Activated CD4-positive, alpha-beta T cell treated with anti-CD3 and anti-CD28 coated beads, Interleukin-2, amount 50 U/mL, for 24 hours (primary cell): ENCODE measurements at places on chromosomes 11 and 22.

GRCh38 chr11:72591785-72592502, 82.3 kb downstream of the PDE2A start:
- DNase-seq: no peak

DNA sequence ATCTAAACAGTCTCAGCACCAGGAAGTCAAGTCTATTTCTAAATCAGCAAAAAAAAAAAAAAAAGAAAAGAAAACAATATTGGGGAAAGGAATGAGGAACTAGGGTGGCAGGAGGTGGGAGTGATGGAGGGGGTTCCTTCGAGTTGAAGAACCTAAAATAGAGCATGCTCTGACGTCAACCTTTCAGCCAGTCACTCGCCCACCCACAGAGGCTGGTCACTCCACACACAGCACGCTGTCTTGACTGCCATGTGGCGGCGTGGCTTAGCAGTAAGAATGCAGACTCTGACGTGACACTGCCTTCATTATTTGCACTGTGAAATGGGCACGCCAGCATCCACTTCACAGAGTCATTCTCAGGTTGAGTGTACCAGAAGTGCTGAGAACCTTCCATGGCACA, 48.3 kb downstream of the LARGE1 start:
- DNase-seq: no peak

DNA sequence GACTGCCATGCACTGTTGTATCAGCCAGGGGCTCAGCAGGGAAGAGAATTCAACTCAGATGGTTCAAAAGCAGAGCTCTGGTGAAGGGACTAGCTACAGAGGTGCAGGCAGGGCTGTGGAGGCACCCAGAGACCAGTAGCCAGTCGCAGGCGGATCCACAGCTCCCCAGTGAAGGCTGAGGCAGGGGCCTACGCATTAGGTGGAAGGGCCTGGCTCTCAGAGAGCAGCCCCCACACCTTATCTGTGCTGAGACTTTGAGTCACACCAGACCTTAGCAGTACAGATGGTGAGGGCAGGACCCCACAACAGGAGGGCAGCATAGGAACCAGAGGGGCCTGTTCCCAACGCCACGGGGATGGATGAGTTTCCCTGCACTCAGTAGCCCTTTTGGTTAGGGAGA, 189.6 kb downstream of the DSCAML1 start:
- no peak for DNase-seq

GRCh38 chr11:14687456-14687855, 43.9 kb downstream of the PDE3B start:
- DNase-seq: no peak

DNA sequence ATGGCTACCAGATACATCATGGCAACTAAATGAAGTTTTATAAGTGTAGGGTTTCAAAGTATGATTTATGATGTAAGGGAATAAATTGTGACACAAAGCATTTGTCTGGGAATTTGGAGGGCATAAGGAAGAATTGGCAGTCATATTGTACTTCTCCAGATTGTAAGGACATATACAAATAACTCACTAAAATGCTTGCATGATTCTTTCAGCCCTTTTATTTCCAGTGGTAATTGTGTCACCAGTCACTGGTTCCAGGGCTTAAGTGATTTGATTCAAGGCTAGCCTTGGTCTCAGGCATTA, 299.4 kb upstream of the ANO5 start:
- DNase-seq: no peak

DNA sequence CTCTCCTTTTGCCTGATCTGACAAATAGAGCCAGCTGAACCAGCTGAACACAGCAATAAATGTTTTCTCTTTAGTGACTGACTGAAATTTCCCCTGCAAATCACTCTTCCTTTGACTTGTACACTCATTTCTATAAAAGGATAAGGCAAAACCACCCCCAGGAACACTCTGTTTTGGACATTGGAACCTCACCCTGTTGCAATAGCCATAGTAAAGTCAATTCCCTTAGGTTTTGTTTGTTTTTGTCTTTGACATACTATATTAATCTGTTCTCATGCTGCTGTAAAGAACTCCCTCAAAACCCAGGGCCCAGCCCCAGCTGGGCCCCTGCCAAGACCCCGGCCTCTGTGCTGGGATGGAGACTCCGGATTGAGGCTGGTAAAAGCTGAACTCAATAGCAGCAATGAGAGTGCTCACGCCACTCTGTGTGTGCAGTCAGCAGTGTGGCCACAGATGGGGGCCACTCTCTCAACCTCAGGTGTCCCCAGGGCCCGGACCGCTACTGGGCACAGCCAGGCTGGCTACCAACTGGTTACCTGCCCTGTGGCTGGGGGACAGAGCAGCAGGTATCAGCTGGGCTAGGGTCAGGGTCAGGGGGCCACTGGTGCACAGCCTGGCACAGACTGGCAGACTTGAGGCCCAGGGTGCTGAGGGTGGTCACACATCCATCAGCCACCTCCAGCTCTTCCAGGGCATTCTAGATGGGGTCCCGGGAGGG, 597.4 kb downstream of the LUZP2 start:
- DNase-seq: no peak

DNA sequence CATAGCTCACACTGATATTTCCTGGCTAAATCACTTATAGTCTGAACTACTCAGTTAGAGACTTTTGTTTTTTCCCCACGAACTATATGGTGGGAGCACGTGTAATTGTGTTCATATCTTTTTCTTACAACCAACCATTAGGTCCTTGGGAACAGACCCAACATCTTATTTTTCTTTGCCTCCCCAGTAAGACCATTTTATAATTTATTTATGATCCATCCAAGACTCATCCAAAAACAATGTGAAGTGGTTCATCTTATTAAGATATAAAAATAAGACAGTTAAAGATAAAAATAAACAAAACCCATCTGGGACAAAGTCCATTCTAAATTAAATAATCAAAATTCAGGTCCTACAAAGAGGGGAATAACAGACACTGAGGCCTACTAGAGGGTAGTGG, 90.8 kb downstream of the FAM168A start:
- DNase-seq: no peak

DNA sequence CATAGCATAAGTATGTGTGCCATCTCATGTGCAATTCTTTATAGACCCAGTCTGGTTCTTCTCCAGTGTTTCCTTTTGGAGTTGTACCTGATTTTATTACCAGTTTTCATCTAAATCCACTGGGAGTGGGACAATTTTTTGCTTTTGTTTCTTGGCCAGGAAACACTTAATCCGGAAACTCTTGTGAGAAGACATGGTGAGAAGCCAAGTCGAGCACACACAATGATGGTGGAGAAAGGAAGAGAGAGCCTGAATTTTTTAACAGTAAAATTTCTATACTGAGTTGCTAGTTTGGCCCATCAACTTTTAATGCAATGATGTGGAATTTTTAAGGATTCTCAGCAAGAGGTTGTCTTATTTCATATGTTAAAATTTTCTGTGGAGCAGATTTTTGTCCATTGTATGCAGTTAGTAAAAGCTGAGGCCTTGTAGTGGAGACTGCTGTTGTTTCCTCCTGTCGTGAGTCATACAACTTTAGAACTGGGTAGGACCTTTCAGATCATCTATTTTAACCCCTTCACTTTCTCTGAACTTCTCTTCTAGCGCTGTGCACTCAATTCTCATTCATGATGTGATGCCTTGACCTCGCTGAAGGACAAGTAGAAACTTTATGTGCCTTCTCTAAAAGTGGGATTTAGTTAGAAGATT, 17.1 kb downstream of the FAR1 start:
- DNase-seq: no peak
